ENCODE measurements at places on chromosomes 4 and X.

- no peak for DNase-seq
Observed at GRCh38 chr4:8726344-8726851, 133.8 kb downstream of the CPZ start.

- DNase-seq: no peak
Observed at GRCh38 chr4:151434183-151434860, 25.3 kb downstream of the FHIP1A start.

DNA sequence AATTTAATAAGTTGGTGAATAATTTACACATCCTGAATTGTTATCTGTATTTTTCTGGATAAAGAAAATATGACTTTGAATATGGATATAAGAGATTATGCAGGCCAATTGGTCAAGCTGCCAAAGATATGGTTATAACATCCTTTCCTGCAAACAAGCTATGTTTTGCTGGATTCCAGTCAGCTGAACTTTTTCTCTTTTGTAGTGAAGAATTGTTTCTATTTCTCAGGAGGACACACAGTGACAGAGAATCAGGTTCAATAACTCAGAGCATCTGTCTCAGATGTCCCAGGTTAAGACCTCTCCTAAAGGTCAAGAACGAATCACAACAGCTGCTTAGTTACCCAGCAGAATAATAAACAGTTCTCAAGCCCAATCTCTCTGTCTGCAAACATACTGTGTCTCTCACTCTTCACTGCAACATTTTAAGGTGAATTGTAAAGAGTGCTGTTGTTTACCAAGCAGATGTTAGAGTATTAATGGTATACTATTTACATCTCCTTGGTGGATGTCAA lies 189.5 kb upstream of the ANKRD50 start:
- no peak for DNase-seq

- no peak for DNase-seq
Observed at GRCh38 chr4:18641334-18641733, 619.8 kb upstream of the LCORL start.

GRCh38 chr4:76641758-76642157 lies 206.7 kb downstream of the SHROOM3 start:
- DNase-seq: no peak

DNA sequence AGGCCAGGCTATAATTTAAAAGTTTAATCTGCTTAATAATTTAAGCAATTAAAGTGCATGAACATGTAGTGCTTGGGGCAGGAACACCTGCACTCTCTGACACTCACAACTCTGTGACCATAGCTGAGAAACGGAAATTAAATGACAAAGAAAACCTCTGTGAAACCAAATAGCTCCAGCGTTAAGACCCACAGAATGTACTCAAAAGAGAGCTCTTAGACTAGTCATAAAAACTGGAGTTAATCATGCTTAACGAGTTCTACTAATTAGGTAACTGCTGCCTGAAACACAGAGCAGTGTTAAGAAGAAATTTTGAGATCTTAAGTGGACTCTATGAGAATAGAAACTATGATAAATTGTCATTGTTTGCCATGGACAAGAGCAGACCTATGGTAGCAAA lies 174.4 kb upstream of the SPIN4 start:
- no peak for DNase-seq

DNA sequence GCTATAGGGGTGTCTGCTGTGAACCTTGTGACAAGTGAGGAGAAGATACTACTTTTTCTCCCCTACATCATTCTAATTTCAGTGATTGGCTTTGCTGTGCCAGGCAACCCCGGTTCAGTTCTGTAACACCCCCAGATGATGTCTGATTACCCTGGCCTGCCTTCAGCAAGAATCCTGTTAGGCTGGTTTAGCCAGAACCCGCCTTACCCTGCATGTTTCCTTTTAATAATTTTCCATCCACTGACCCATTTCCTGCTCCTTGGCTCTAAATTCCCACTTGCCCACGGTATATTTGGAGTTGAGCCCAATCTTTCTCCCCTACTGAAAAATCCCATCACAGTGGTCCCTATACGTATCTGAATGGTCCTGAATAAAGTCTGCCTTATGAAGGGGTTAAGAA lies 46.5 kb upstream of the HPSE start:
- DNase-seq: no peak

GRCh38 chrX:12007881-12008280 lies 130.4 kb upstream of the FRMPD4 start:
- no peak for DNase-seq

GRCh38 chr4:152875261-152875660 lies 60.9 kb upstream of the FHDC1 start:
- no peak for DNase-seq

DNA sequence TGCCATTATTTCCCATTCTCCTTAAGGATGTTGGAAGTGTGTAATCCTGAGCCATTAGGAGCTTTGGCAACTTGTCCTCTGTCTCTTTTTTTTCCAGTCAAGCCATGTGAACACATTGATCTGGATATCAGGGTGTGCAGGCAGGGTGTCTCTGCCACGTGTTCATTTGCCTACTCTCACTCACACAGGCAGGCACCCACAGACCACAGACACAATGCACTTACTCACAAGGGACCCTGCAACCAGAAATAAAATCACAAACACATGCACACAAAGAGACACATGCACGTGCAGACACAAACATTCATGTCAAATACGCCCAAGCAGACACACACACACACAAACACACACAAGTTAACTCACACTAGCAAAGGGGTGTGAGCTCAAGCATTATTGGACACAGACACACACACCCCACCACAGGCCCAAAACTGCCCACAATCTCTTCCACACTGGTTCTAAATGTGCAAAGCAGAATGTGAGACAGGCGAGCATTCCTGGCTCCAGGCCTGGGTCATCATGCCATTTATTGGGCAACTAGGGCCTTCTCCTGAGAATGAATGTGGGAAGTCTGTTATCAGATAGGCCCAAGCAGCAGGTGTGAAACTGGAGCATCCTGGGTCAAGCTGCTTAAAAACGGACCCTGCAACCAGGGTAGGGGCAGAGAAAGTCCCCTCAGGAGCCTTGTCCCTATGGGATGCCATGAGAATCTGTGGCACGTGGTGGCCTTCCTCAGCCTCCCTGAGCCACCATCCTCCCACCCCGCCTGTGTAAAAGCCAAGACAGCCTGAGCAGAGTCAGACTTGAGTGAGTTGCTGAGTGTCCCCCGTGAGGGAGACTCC lies 63.4 kb downstream of the NBDY start:
- no peak for DNase-seq

DNA sequence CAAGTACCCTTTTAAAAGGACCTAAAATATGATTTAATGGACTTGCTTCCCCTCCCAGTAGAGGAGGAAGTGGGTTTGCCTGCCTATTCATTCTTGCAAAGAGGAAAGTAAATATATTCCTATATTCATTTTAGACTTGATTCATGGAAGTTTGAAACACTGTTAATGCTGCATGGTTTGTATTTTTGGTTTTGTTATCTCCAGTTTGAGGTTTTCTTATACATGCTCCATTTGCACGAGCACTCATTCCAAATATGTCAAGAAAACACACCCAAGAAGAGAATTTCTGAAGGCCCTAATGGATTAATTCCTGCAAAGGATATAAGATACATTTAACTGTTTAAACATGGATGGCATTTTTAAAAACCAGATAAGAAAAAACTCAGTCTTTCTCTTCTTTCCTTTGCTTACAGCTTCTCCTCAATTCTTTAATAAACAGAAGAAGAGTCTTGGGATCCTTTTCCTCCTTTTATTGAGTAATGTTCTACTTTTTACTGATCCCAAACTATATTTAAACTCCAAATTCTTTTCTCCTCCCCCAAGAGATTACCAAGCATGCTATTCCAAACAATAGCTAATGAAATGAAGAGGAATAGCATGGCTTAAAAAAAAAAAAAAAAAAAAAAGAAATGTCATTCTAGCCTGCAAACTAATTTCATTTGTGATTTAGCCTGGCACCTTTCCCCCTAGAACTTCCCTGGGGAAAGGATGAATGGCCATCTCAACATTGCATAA lies 54.6 kb upstream of the LDB2 start:
- peak; percentile 61 for DNase-seq

Data from SK-N-MC (cell line).